ENCODE measurements at places on chromosomes 6 and 20. TPM values are rescaled to one million over a fixed set of nuclear protein-coding genes. Genes with fewer than 3 reads are reported as not detected.

GRCh38 chr6:7237653-7238188 lies 75.3 kb downstream of the SSR1 start:
- H3K36me3 ChIP-seq = no peaks in the 10 kb centered on the region
- DNase-seq = no peak
- H3K27ac ChIP-seq = no peak overlapping the region
- H3K27me3 ChIP-seq = no peaks in the 10 kb centered on the region
- no peaks in the 10 kb centered on the region for H3K4me1 ChIP-seq
- no peak overlapping the region for H3K4me3 ChIP-seq

DNA sequence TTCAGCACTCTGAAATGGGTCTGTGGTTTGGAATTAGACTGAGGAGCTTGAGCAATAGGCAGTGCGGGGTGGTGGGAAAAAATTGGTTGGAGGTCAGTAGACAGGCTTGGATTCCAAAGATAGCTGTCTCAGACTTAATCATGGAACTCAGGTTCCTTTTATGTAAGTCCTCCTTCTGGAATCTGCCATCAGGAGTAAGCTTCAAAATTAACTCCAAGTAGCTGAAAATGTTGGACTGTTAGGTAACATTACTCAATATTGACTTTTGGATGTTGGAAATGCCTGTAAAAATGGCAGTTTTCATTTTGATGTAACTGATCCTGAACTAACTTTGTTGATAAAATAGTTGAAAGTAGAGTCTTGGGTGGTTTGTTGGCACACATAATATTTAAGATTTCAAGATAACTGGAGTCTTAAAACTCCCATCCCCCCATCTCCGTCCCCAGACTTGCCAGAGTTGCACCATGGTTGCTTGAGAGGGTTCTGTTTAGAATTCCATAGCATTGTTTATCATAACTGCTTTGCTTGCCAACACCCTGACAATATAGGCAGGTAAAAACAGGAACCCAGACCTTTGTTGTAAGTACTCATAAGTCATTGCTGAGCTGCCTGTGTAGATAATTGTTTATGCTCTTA lies 83.0 kb downstream of the PHF20 start:
- H3K36me3 ChIP-seq = peaks cover 10% of the 10 kb centered on the region
- no peak overlapping the region for H3K4me3 ChIP-seq
- no peaks in the 10 kb centered on the region for H3K27me3 ChIP-seq
- no peak for DNase-seq
- peaks cover under 1% of the 10 kb centered on the region for H3K4me1 ChIP-seq

DNA sequence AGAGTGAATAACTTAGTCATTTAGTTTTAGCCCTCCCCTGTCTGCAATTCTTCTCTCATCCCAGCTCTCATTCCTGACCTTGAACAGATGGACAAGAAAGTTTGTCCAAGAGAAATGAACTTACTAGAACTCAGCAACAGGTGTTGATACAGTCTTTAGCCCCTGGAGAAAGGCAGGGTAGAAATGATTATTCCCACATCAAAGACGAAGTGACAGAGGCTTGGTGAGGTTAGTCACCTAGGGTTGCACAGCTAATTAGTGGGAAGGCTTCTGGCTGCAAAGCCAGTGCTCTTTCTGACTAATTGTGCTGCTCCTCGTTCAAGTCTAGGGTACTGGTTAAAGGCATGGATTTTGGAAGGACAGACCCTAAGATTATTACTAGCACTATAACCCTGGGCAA lies 4.5 kb downstream of the ZDHHC14 start:
- H3K36me3 ChIP-seq = no peaks in the 10 kb centered on the region
- H3K27me3 ChIP-seq = no peaks in the 10 kb centered on the region
- H3K27ac ChIP-seq = no peak overlapping the region
- peaks cover 11% of the 10 kb centered on the region for H3K4me1 ChIP-seq
- DNase-seq = no peak

GRCh38 chr6:128290221-128290620 lies 230.2 kb downstream of the PTPRK start:
- H3K27me3 ChIP-seq = no peaks in the 10 kb centered on the region
- H3K4me3 ChIP-seq = no peak overlapping the region
- H3K27ac ChIP-seq = no peak overlapping the region
- no peaks in the 10 kb centered on the region for H3K4me1 ChIP-seq
- H3K36me3 ChIP-seq = peaks cover 5% of the 10 kb centered on the region

DNA sequence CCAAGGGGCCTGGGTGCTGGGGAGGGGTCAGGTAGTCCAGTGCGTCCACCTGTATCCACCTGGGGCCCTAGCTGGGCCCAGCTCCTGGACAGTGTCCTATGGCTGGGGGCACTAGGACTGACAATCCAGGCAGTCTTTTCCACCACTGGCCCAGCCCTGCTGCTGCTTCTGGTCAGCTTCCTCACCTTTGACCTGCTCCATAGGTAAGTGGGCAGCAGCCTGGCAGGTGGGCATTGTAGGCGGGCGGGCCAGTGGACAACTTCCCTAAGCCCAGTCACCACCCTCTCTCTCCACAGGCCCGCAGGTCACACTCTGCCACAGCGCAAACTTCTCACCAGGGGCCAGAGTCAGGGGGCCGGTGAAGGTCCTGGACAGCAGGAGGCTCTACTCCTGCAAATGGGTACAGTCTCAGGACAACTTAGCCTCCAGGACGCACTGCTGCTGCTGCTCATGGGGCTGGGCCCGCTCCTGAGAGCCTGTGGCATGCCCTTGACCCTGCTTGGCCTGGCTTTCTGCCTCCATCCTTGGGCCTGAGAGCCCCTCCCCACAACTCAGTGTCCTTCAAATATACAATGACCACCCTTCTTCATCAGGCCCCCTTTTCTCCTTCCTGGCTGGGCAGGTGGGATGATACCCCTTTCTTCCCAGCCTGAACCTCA lies 584 bp downstream of the C20orf141 start:
- H3K27ac ChIP-seq = peak overlapping the region; percentile 72
- peak; percentile 11 for DNase-seq
- H3K4me3 ChIP-seq = no peak overlapping the region

DNA sequence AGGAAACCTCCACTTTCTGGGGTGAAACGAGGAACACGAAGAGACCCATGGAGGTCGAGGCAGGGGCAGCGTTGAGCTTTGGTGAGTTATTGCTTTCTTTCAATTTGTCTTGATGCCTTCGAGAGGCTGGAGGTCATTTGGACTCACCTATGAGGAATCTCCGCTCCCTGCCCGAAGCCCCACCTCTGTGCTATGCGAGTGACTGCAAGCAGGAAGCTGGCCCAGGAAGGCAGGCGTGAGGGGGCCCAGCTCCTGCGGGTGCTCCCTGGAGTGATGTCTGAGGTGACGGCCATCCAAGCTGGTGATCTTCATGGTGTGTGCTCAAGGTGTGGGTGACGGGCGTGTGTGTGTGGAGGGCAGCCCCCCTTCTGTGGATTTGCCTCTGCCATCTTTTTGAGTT lies 13.0 kb downstream of the PSMG4 start:
- H3K4me1 ChIP-seq = no peaks in the 10 kb centered on the region
- no peak for DNase-seq
- H3K36me3 ChIP-seq = peaks cover 5% of the 10 kb centered on the region
- H3K27ac ChIP-seq = no peak overlapping the region
- H3K4me3 ChIP-seq = no peak overlapping the region

- no peaks in the 10 kb centered on the region for H3K4me1 ChIP-seq
- no peaks in the 10 kb centered on the region for H3K36me3 ChIP-seq
- DNase-seq = no peak
- no peak overlapping the region for H3K27ac ChIP-seq
- H3K27me3 ChIP-seq = peaks cover 20% of the 10 kb centered on the region
- no peak overlapping the region for H3K4me3 ChIP-seq
Measured at GRCh38 chr20:575230-575629, 31.6 kb upstream of the CSNK2A1 start.

DNA sequence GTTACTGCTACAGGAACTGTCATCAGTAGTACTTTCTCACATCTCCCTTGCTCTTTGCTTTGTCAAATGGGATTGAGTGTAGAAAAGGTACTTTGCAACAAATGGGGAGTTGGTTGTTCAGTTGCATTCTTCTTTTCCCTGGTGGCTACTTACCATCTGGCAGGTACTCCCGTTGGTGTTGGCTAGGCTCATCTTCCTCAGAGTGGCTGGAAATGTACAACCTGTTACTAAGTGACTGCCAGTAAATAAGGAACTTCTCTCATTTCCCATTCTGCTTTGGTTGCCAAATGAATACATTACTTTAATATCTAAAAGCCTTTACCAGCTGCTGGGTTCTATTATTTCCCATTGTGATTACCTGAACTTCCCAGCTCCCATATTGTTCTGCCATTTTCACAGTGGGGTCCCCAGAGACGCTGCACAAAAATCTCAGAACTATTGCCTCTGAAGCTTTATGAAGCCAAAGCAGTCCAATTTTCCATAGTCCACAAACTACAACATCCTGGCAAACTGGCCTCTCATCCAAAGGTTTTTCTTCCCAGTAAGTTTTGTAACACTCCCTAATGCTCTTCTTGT lies 229.7 kb upstream of the HTR1E start:
- no peak for DNase-seq
- H3K36me3 ChIP-seq = no peaks in the 10 kb centered on the region
- no peak overlapping the region for H3K4me3 ChIP-seq
- H3K27ac ChIP-seq = no peak overlapping the region
- no peaks in the 10 kb centered on the region for H3K4me1 ChIP-seq

DNA sequence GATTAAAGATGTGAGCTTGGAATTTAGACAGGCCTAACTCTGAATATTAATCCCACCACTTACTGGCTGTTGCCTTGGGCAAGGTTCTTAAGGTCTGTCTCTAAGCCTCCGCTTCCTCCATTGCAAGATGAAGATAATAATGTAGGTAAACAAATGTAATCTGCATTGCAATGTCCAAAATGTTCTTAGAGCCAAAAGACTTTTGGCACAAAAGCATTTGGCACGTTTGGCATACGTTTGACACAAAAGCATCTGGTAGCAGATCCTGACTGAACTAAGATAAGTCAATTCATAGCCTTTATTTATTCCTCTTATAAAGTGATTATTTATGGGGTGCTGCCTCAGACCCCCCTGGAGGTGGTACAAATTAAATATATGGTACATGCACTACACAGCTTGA lies 229.9 kb upstream of the STXBP5 start:
- DNase-seq = no peak
- H3K27ac ChIP-seq = no peak overlapping the region
- H3K4me3 ChIP-seq = no peak overlapping the region
- no peaks in the 10 kb centered on the region for H3K36me3 ChIP-seq
- peaks cover 8% of the 10 kb centered on the region for H3K4me1 ChIP-seq
- no peaks in the 10 kb centered on the region for H3K27me3 ChIP-seq

GRCh38 chr20:31663838-31664695 lies 26.4 kb downstream of the COX4I2 start:
- peaks cover 32% of the 10 kb centered on the region for H3K4me1 ChIP-seq
- no peak overlapping the region for H3K4me3 ChIP-seq
- H3K36me3 ChIP-seq = peaks cover 6% of the 10 kb centered on the region
- H3K27ac ChIP-seq = peak overlapping the region; percentile 30
- H3K27me3 ChIP-seq = no peaks in the 10 kb centered on the region

DNA sequence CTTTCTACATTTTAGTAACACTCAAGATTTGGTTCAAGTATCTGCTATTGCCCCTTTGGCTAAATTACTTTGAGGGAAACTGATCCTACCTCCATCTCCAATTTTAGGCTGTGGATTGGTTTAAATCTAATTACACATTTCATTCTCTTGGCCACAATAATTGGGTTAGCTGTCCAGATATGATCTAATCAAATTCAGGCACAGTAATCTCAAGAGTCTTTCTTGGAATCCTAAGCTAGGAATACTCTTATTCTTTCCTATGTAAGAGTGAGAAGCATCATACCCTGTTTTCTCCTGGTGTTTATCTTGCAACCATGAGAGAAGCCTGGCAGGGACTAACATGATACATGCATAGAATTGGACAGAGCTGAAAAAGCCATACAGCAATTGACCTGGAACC lies 300.4 kb upstream of the MARCKS start:
- peaks cover 4% of the 10 kb centered on the region for H3K36me3 ChIP-seq
- peaks cover 3% of the 10 kb centered on the region for H3K4me1 ChIP-seq
- no peak overlapping the region for H3K4me3 ChIP-seq
- H3K27ac ChIP-seq = no peak overlapping the region
- H3K27me3 ChIP-seq = no peaks in the 10 kb centered on the region

GRCh38 chr6:30889921-30890645 lies 5.8 kb downstream of the DDR1 start:
- peaks cover 26% of the 10 kb centered on the region for H3K4me1 ChIP-seq
- no peak overlapping the region for H3K27ac ChIP-seq
- H3K4me3 ChIP-seq = no peak overlapping the region
- peak; percentile 32 for DNase-seq
- H3K27me3 ChIP-seq = no peaks in the 10 kb centered on the region

DNA sequence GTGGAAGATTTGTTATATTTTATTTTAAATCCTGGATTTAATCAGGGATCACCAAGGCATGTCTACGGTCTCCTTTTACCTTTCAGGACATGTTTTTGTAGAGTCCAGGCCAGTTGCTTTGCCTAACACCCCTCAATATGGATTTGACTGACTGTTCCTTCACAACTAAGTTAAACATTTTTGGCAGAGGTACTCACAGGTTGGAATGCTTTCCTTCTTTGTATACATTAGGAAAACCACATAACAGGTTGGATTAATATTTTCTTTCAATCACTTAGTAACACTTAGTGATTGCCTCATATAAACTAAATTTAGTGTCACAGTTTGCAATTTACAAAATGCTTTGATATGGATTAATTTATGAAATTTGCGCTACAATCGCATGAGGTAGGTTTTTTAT lies 64.5 kb downstream of the IPCEF1 start:
- no peak for DNase-seq
- H3K36me3 ChIP-seq = no peaks in the 10 kb centered on the region
- no peaks in the 10 kb centered on the region for H3K27me3 ChIP-seq
- H3K4me1 ChIP-seq = peaks cover 2% of the 10 kb centered on the region
- no peak overlapping the region for H3K4me3 ChIP-seq

DNA sequence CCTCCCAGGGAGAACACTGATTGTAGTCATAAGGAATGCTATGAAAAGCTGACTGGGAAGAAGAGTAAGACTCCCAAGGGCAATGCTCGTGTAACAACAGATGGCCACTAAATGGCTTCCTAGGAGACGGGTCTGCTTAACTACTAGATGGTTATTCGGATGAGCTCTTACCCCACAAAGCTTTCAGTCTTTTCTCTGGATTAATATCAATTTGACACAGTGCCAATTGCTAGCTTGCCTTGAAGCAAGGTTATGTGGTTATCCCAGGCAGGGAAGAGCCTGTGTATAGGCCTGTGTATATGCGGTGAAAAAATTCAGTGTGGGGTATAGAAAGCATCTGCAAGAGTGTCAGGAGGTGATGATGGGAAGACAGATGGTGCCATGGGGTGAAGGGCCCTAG lies 86.4 kb upstream of the NOX3 start:
- DNase-seq = no peak
- no peak overlapping the region for H3K27ac ChIP-seq
- no peaks in the 10 kb centered on the region for H3K36me3 ChIP-seq
- no peaks in the 10 kb centered on the region for H3K27me3 ChIP-seq
- H3K4me1 ChIP-seq = no peaks in the 10 kb centered on the region

DNA sequence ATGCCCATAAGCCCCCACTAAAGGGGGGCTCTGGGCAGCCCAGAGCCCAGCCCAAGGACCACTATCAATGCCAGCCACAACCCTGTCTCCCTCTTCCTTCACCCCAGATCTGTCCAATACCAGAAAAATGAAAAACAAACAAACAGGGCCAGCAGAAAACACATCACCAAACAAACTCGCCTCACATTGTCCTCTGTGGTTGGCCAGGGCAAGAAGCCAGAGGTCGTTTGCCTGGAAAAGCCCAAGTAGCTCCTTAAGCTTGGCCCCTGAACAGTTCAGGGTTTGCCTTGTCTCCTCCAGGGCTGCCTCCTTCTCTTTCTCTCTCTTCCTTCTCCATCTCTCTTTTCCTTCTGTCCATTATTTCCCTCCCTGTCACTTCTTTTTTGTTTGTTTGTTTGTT lies 10.1 kb upstream of the SCUBE3 start:
- H3K4me1 ChIP-seq = no peaks in the 10 kb centered on the region
- DNase-seq = no peak
- H3K27me3 ChIP-seq = no peaks in the 10 kb centered on the region
- no peak overlapping the region for H3K4me3 ChIP-seq

Gene MYLK4
- polyA plus RNA-seq = 0.16 TPM

Gene SLC17A2
- not detected for polyA plus RNA-seq

Gene ZSCAN16
- 3.7 TPM for polyA plus RNA-seq

Gene TBX18
- polyA plus RNA-seq = 29.8 TPM

Gene DUSP22
- polyA plus RNA-seq = 6.8 TPM

Gene DOP1A
- polyA plus RNA-seq = 3.4 TPM

Measured in SK-N-SH (cell line).